HCT116 (cell line): ENCODE measurements at places on chromosomes 3 and 15. TPM values are rescaled to one million over a fixed set of nuclear protein-coding genes. Genes with fewer than 3 reads are reported as not detected.

Gene ROPN1
- not detected for total RNA-seq

DNA sequence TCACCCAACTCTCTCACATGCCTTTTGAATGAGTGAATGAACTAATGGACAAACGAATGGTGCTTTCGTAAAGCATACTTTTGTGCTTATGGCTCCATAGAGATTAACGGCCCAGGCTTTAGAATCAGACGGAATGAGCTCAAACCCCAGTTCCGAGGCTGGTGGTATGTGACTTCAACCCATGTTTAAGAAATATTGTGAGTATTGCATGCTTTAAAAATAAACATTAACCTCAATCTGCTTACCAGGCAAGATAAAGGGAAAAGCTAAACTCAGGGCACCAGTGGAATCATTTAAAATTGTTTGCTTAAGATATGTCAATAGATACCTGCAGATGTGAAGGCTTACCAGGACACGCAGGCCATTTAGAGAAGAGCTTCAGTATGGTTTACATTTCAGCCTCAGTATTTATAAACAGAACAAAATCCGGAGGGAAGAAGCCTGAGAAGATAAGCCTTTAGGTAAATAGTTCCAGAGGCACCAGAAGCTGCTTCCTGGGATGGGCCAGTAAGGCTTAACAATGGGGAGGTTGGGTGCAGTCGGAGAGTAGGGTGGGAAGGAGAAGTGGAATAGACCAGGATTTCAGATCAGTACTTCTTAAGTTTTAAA is 186.4 kb downstream of the ADAMTS9 start:
- no peaks in the 10 kb centered on the region for H3K27me3 ChIP-seq
- no peak overlapping the region for H3K4me3 ChIP-seq
- no peaks in the 10 kb centered on the region for H3K36me3 ChIP-seq
- no peaks in the 10 kb centered on the region for H3K4me1 ChIP-seq
- H3K27ac ChIP-seq, result no peak overlapping the region
- no peak for DNase-seq

Gene TM4SF18
- total RNA-seq, result 0.34 TPM

DNA sequence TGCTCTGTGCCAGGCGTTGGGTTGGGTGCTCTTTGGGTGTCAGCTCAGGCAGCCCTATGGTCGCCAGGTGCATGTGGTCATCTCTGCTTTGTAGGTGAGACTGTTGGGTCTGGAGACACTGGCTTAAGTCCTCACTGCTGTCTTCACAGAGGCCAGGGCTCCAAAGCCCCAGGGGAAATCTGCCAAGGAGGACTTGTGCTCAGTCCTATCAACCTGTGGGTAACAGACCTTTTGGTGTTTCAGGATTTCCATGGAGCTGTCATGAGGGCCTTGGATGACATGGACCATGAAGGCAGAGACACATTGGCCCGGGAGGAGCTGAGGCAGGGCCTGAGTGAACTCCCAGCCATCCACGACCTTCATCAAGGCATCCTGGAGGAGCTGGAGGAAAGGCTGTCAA is 50.1 kb upstream of the NR2C2 start:
- H3K4me3 ChIP-seq, result no peak overlapping the region
- peaks cover 7% of the 10 kb centered on the region; the same call in 1 of the 2 replicates for H3K27me3 ChIP-seq
- H3K4me1 ChIP-seq, result no peaks in the 10 kb centered on the region
- DNase-seq, result no peak

DNA sequence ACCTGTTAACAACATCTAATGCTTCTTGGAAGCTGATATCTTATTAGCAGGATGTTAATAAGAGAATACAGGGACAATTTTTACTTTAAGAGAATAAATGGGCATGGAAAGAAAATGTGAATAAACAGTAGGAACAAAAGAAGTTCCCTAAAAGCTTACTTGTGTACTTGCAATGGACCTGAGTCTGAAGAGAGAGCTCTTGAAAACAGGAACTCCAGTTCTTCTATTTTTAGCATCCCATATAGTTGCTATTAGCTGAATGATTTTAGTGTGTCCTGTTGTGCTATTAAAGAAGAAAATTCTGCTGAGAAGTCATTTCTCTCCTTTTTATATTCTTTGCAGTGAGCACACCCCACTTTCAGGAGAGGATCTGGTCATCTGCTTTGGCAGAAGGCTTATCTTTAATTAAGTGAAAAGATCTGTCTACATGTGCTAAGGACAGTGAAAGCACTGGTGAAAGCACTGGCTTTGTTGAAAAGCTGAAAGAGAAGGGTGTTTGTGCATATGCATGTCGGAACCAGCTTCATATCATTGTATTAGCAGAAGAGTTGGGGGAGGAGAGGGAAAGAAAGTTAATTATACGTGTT is 1.4 kb upstream of the ST3GAL6 start:
- H3K27ac ChIP-seq, result no peak overlapping the region
- no peaks in the 10 kb centered on the region for H3K36me3 ChIP-seq
- no peaks in the 10 kb centered on the region for H3K27me3 ChIP-seq
- no peak for DNase-seq
- H3K4me1 ChIP-seq, result no peaks in the 10 kb centered on the region

Gene GPR156
- 0.15 TPM for total RNA-seq

Gene SPATA12
- 0.22 TPM for total RNA-seq
